ENCODE measurements at places on chromosomes 3 and 15.

- DNase-seq, result no peak
Measured at GRCh38 chr15:82950295-82950694, 2.2 kb downstream of the HOMER2 start.

DNA sequence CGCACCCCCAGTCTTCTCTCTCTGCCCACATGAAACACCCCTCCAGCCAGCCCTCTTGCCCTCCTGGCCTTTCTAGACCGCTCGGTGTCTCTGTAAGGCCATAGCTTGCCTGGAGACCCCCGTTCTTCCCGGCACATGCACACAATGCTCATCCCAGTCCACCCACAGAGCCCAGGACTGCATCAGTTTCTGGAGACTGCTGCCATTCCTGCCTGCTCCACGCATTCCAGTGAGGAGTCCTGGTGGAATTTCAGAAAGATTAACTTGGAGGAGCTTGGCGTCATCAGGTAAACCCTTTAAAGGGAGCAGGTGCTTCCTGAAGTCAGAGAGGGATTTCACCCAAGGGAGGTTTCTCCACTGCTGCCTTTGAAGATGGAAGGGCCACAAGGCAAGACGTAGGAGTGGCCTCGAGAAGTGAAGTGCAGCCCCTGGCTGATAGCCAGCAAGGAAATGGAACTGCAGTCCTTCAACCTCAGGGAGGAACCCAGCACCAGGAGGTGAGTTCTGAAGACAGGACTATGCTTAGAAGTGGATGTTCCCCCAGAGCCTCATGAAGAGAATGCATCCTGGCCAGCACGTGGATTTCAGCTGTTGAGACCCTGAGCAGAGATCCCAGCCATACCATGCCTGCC lies 19.2 kb downstream of the SLC41A3 start:
- no peak for DNase-seq

DNA sequence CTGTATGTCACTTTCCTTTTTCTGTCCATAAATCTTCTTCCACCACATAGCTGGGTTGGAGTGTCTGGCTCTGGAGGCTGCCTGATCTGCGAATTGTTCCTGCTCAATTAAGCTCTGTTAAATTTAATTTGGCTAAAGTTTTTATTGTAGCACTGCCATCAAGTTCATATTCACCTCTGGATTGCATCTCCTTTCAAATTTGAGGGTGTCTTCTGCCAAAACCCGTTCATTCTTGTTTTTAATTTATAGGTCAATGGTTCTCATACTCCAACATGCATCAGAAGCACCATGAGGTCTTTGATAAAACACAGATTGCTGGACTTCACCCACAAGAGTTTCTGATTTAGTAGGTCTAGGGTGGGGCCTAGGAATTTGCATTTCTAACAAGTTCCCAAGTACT lies 276.5 kb upstream of the NECTIN3 start:
- DNase-seq, result no peak

DNA sequence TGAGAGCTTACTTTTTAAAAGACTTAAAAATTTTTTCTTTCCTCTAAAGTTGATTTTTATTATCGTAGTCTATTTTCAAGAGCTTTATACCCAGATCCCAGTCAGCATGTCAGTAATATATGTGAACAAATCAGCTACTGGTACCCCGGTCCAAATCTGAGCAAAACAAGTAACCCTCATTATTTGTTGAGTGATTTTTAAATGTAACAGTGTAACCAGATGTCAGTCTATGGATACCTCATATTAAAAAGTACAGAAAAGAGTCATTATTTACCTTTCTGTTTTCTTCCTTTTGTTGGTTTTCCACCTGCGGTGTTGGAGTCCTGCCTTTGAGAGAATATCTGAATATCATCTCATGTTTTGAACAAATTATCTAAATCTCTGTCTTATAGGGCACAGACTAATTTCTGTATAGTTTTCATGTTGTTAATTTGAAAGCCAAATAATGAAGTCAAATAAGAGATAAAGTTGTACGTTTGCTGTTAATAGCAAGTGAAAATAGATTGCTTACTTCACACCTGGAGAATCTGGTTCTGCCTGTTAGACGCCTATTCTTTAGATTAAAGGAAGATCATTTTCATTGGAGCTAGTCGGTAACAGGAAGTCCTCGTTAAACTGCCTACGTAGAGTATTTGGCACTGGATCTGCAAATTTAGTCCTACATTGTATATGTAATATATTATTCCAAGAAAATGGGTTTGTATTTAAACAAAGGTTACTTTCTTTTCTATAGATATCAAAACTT lies at the start of gene STX19:
STX19 (minus strand) TSS at position 505 of the 745 bp plus-strand sequence. CDS start 13,328 bp downstream, outside the sequence.
- no peak for DNase-seq

DNA sequence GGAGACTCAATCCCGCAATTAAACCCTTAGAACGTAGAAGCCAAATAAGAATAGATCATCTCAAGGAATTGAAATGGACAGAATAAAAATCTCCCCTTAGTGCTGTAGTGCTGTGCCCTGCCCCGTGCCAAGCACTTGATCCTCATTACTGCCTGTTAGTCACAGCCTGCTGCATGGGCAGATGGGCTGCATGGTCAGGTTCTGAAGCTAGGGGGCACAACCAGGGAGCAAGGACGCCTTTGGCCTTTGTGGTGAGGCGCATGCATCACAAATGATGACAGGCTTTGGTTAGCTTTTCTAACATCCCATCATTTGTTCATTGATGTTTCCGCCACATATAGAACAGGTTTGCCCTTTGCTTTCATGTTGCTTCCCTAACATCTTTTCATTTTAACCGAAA lies 336.3 kb upstream of the ADAMTS9 start:
- DNase-seq, result no peak

- no peak for DNase-seq
Measured at GRCh38 chr3:111924283-111924682, 54.5 kb upstream of the ABHD10 start.

GRCh38 chr15:90039996-90040395 lies 38.9 kb downstream of the ZNF710 start:
- no peak for DNase-seq

GRCh38 chr3:50607271-50608091 lies 4.1 kb downstream of the CISH start:
- DNase-seq, result no peak

DNA sequence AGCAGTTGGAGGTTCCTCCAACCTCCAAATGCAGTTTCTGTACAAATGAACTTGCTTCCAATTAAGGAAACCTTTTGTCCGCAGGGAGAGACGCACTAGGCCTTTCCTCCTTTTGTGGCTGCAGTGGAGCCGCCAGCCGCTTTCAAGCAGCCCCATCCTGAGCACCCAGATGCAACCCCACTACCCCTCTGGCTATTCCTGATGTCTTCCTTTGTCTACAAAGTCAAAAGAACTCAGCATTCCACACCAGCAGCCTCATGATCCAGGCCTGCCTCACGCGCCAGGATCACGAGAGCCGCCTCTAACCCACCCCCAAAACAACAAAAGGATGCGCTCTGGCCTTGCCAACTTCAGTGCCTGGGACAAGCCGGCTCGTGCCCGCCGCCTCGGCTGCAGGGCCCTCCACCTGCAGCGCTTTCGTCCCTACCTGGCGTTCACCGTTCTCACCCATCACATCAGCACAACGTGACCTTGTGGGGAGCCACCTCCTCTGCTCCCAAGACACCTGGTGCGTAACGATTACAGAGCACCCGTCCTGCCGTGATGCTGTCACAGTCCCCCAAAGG lies 48.2 kb upstream of the MUC4 start:
- no peak for DNase-seq

GRCh38 chr3:33437556-33438283 lies 2.5 kb downstream of the UBP1 start:
- DNase-seq, result no peak

DNA sequence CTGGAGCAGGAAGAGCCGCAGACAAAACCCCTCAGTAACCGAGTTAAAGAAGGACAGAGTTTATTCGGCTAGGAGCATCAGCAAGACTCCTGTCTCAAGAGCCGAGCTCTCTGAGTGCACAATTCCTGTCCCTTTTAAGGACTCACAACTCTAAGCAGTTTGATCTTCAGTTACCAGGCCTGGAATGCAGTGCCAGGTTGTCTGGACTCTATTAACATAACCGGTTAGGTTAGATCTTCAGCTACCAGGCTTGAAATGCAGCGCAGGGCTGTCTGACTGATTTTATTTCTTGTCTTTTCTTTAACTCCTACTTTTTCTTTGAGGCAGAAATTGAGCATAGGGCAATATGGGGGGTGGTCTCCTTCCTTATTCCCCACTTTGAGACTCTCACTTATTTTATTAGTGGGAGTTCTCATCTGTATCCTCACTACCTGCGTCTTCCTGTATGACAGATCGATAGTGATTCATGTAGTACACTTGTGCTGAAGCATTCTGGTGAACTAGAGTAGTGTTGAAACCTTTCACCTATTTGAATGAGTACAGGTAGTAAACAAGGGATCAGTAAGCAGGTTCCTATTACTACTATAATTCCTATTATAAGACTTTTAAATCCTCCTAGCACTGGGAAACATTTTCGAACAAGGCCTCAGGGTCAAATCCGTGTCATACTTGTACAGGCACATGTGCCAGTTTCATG lies 325.0 kb downstream of the CGGBP1 start:
- no peak for DNase-seq

- no peak for DNase-seq
Measured at GRCh38 chr3:129017484-129017899, 16.4 kb downstream of the EFCC1 start.

DNA sequence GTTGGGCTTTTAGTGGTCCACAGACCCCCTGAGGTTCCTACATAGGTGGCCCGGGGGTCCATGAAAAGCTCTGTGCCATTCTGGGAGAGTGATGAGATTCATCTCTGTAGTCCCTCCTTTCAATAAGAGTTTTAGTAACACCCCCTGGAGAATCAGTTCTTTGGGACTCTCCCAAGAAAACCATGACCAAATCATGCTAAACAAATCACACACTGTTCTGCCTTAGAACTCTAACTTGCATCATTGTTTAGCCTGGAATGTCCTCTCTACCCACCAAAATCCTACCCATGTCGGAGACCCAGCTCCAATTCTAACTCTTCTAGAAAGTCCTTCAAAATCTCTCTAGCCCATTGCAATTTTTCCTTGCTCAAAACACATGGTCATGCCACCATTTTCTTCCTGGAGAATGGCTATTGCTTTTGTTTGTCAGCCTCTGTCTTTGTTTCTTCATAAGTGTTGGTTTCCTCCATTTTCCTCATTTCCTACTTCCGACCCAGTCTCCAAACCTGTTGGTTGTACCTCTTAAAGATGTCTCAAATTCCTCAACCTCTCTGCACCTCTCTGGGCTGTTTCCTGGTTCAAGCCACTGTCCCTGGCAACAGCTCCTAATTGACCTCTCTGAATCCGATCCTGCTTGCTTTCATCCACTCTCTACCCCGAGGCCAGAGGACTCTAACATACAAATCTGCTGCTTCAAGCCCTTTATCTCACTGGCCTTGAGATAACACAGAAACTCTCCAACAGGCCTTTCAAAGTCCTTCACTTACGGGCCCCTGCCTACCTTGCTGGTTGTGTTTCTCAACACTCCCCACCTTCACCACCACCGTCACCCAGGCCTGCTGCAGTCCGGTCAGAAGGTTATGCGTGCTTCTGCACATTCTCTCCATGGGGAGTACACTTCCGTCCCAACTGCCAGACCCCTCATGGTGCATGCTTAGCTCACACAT lies 23.7 kb downstream of the CYP19A1 start:
- DNase-seq, result no peak

GRCh38 chr3:95468331-95468730 lies 1346.1 kb upstream of the EPHA6 start:
- DNase-seq, result no peak

DNA sequence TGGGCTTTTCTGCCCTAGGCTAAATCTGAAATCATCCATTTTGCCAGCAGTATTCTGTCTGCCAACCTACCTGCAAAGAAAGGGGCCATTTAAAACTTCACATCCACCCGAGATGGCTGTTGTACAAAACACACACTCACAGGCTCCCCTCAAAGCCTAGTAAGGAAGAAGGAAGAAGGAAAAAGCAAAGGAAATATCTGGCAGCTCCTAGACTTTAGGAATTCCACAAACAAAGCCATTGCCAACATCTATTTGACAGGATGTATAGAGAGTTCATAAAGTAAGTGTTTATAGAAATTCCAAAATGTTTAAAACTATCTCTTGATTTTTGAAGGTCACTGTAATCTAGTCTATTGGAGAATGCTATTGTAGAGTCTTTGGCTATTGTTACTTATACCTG lies 91.9 kb upstream of the THBS1 start:
- no peak for DNase-seq

- DNase-seq, result no peak
Measured at GRCh38 chr3:72641072-72641471, 207.2 kb downstream of the SHQ1 start.

DNA sequence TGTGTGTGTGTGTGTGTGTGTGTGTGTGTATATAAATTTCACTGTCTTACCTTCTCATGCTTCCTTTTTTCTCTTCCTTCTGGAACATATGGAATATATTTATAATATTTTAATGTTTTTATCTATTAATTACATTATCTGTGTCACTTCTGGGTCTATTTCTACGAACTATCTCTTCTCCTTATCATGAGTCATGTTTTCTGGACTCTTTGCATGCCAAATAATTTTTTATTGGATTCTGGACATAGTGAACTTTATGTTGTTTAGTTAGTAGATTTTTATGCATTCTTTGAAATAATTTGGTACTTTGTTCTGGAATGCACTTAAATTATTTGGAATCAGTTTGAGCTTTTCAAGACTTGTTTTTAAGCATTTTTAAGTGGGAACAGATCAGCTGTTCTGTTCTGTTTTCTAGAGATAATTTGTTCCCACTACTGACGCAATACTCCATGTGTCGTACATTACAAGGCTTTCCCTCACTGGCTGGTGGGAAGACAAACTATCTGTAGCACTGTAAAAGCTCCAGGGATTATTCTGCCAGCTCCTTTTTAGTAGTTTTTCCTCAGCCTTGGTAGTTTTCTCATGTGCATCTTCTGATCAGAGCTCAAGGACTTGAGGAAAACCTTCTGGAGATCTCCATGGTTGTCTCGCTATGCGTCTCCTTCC lies 302.0 kb downstream of the CLSTN2 start:
- no peak for DNase-seq

DNA sequence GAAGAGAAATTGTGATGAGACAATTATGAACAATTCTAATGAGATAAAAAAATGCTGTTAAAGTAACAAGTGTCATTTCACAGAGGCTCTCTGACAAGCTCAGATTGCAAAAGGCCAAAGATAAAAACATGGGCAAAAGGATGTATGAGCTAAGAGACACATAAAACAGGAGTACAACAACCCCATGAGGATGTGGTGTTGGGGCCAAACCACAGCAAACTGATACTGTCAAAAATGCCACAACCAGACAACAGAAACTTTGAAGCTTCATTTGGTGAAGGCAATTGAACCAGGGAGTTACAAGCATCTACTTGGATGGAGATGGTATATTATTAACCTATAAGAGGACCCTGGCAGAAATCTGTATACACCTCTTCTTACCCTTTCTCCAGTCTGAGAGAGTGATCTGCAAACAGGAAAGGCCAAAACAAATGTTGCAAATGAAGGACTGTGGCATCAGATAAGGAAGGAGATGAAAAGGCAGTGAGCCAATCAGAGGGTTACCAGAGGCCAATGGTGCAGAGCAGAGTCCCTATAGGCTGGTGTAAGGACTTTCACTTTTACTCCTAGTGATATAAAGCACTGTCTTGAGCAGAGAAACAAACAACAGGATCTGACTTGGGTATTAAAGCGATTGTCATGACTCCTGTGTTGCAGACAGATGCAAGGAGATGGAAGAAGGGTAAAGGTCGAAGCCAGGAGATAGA lies 659.0 kb downstream of the NTRK3 start:
- DNase-seq, result no peak

GRCh38 chr3:134816623-134817022 lies 21.6 kb downstream of the EPHB1 start:
- no peak for DNase-seq

Data from stimulated activated CD8-positive, alpha-beta memory T cell treated with anti-CD3 and anti-CD28 coated beads, Interleukin-2, amount 100 ng/mL, for 1 hour (primary cell).